T-helper 17 cell (primary cell): ENCODE measurements at places on chromosomes 2 and 18.

DNA sequence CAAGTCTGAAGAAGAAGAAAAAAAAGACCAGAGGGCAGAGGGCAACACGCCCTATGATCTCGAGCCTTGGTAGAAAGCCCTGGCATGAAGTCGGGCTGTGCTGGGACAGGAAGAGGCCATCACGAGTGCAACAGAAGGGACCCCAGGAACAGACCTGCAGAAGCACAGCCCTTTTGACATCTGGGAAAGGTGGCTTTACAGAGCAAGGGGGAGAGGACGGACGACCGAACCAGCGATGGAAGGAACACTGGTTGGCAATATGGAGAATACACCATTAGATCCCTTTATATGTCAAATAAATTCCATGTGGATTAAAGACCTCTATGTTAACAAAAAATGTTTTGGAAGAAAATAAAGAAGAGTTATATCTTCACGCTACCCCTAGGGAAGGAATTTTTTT, 10.7 kb downstream of the KIF1A start:
- DNase-seq: no peak

DNA sequence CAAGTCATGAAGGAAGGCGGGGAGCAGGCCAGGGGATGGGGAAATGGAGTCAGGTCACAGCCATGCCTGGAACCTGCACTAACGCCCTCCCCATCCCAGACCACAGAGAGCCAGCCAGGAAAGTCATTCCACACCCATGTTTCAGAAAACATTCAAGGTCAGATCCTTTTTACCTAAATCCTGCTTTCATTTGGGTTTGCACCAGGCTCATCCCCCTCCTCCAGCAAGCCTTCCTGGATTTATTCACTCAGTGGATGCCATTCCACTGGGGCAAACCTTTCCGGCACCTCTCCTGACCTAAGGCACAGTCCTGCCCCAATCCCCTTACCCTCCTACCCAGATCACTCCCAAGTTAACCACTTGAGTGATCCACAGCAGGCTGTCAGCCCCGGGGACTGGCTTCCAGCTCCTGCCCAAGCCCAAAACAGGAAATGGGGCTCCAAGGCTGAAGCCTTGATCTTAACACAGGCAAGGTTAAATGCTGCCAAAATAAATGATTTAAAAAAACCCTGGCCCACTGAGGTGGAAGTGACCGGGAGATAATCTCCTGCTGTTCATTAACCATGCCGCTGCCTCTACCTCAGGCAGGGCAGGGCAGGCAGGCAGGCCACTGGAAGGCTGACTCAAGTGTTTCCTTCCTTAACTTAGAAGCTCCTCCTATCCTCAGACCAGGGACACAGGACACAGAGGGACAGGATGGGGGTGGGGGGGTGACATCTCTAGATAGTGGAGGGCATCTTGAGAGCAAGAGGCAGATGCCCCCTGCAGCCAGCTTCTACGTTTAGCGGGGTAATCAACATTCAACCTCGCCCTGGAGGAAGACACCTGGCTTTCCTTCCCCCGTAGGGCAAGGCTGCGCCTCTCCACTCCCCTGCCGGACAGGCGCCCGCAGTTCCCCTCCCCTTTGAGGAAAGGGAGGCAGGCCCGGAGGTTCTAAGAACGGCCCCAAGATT, 1.4 kb downstream of the RAB11FIP5 start:
- no peak for DNase-seq

DNA sequence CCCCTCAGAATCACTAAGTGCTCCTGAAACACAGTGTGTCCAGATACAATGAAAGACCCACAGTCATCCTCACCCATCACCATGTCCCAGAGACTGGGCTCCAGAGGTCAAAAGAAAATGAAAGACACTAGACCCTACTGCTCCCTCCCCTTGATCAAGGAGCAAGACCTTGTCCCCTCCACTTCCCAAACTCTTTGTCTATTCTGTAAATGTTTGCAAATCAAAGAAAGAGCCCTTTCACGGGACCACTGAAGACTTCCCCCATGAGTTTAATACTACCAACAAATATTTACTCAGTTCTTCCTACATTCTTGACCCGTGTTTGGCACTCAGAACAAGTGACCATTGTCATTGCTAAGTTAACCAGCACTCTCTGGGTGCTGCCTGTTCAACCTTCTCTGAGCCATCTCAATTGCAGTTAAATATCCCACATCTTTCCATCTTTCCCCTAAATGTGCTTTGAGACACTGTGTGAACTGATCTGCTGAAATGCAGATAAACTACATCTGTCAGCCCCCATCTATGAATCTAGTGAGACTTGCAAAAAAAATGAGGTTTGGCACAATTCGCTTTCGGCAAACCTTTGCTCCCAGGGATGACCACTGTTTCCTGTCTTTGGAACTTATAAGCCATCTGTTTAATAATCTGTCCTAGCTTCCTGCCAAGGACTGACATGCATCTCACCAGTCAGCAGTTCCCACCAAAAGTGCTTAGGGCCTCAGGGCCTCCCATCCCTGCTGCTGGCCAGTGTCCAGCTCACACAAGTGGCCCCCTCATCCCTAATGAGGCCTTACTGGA, 170.3 kb downstream of the GFPT1 start:
- DNase-seq: no peak

- no peak for DNase-seq
Measured at GRCh38 chr2:46229134-46230063, 67.8 kb upstream of the EPAS1 start.

DNA sequence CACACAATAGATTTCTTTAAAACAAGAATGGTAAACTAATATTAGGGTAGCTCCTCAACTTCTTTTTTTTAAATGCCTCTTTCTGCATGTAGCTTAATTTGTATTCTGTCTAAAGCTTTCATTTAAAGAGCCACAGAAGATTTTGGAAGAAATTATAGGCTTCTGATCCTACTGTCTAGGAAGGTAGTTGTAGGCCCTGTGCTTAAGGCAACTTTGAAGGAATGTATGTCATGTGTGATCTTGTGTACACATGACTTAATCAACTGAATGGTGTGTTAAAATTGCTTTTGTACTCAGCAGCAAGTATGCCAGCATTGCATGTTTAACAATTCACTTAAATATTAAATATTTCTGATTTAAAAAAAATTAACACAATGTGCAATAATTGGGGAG, 51.5 kb upstream of the LYPD6 start:
- DNase-seq: no peak

GRCh38 chr2:233185963-233186362, 65.5 kb upstream of the ATG16L1 start:
- DNase-seq: no peak

DNA sequence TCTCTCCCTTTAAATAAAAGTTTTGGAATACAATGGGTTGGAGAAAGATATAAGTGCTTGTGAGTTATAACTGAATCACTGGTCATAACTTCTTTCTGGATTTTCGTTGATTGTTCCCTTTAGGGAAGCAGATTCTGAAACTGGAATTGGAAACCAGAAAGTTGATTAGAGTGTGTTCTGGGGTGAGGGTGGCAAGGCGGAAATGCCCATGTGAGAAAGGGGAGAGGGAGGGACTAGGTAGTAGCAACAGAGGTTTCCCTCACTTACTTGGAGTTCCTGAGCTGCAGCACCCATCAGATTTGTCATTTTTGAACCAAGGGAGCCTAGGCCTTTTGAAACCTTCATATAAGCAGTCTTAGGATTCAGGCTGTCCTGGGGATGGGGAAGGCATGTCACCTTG, 453.4 kb downstream of the KCNJ3 start:
- no peak for DNase-seq

- no peak for DNase-seq
Measured at GRCh38 chr18:9916077-9916639, 2.3 kb downstream of the VAPA start.

- no peak for DNase-seq
Measured at GRCh38 chr18:36624451-36625167, 204.2 kb downstream of the TPGS2 start.

- no peak for DNase-seq
Measured at GRCh38 chr2:118843483-118844132, 3.8 kb downstream of the EN1 start.

DNA sequence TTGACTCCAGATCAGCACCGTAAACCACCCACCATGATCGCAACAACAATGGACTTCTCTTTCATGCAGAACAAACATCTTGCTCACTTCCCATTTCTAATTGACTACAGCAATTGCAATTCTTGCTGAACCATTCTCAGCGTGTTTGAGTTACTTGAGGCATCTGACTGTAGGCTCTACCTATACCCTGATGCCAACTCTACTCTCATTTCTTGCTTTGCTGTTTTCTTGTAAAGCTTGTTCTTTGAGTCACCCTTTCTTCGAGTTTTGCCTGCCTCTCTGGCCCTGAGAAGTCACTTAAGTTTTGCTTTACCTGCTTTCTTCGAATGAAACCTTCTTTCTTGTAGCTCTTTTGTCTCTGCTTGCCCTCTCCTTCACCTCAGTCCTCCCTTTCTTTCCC, 160.5 kb upstream of the RND3 start:
- no peak for DNase-seq

DNA sequence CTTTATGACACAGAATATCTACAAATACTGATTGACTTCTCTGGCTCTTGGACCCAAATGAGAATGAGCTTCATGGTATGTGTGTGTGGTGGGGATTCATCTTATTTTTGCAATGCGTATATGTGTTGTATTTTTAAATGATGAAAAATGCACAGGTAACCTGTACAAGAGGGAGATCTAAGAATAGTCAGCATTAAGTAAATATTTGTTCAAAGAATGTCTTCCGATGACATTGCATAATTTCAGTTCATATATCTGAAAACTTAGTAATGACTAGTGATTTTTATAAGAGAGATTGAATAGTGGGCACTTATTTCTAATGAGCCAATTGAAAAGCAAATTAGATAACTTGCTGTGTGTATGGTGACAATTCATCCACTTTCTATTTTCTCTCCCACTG, 66.4 kb downstream of the EML6 start:
- no peak for DNase-seq

GRCh38 chr2:61396005-61396404, 74.9 kb downstream of the USP34 start:
- DNase-seq: no peak

DNA sequence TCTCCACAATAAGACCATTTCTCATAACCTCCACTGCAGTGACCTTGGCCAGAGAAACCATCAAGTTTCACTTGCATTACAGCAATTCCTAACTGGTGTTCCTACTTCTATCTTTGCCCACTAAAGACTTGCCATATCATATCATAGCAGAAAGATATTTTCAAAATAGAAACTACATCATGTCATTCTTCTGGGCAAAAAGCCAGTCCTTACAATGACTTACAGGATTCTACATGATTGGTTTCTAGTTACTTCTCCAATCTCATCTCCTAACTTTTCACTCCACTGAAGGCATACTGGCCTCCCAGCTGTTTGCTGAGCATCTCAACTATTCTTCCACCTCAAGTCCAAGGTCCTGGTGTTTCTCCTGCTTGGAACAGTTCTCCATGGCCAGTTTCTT, 151.4 kb downstream of the HNMT start:
- no peak for DNase-seq

- no peak for DNase-seq
Measured at GRCh38 chr2:22907330-22907729, 477.6 kb upstream of the KLHL29 start.

GRCh38 chr18:59547581-59548182, 149.5 kb downstream of the CCBE1 start:
- DNase-seq: no peak

DNA sequence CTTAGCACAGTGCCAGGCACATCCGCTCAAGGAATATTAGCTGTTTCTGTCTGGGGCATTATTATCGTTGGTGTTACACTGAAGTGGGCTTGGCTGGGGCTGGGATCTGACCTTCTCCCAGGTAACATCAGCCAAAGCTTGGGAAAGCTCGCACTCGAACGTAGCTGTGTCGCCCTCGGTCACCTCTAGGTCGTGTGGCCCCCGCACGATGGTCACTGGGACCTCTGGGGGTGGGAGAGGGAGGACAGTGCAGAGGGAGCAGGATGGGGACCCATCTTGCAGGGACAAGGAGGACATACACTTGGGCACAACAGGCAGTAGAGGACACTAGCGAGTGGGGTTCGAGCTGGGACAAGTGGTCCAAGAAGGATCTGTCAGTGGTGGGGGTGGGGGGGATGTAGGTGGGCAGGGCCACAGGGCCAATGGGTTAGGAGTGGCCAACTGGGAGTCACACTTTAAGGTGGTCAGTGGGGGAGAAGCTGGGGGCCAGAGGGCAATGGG, 9.7 kb downstream of the TMEM198 start:
- DNase-seq: no peak

DNA sequence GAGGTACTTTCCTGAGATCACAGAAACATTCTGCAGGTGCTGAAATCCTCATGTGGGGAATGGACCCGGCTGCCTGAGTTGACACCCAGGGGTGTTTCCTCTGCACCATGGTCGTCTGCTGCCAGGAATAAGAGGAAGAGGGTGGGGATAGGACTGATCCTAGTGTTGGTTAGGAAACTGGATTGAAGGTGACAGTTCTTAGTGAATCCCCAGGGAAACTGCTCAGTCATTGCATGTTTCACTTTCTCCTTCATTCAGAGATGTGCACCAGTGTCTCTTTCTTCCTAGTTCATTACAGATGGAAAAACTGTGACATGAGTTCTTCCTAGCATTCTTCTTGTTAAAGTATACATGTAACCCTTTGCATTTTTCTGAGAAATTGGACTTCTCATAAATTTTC, 294.3 kb downstream of the PTGR3 start:
- DNase-seq: no peak

DNA sequence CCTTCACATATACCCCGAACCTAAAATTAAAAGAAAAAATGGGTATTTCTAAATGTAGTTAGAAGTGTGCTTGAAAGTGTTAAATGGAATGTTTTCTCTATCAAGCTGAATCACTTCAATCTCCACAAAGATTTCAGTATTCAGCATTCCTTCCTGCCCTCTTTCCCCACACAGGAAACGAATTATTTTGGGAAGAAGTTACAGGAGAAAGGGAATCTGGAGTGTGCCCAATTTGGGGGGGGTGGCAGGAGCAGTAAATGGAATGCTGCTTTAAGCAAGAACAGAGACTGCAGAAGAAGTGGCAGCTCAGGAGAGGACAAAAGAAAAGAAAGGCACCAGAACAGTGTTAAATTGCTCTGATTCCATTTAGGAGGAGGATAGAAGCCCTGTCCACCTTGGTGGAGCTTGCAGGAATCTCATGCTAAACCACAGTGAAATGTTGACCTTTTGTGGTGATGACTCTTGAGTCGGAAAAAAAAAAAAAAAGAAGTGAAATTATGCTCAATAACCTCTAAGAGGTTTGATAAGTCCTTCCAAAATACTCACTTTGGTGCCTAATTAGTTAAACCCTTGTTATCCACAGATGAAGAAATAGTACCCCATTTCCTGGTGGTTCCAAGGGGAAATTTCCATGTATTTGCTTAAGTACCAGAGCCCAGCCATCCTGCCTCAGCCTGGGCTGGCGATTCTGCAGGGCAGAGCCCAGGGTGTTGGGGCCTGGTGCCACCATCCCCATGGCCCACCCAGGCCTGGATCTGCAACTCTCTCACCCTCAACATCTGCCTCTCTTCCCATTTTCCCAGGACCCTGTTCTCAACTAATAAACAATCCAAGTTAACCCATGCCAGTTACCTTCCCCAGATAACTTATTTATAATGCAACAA, 56.5 kb downstream of the MYO5B start:
- no peak for DNase-seq

- DNase-seq: no peak
Measured at GRCh38 chr18:22977847-22978701, 44.9 kb downstream of the RBBP8 start.

GRCh38 chr2:38620282-38620977, 17.7 kb upstream of the HNRNPLL start:
- no peak for DNase-seq
